Activated gamma-delta T cell (primary cell): ENCODE measurements at places on chromosomes 5 and 9.

DNA sequence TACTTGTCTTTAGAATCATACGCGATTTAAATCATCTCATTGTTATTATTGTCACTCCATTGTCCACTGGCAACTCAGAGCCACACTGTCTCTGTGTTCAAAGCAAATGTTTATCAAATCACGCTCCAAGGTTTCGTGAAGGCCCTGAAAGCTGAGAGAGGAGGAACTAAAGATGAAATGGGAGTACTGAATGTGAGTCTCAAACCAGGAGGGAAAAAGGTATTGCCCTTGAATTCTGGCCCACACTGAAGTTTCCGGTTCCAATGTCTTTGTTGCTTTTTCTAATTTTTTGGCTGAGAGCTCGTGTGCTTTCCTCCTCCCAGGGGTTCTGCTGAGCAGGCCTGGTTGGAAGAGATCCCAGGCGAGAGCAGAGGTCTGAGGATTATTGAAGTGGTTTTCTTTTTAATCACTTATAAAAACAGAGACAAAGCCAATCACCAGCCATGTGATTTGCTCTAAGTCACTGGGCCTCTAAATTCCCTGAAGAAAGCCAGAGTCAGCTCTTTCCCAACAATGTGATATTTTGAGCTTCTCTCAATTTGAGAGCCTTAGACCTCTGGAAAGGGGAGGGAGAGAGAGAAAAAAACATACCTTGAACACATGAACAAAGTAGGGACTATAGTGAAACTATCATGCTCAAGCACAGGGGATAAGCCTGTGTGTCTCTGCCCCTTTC, 420.8 kb upstream of the GRAMD2B start:
- no peak for DNase-seq

DNA sequence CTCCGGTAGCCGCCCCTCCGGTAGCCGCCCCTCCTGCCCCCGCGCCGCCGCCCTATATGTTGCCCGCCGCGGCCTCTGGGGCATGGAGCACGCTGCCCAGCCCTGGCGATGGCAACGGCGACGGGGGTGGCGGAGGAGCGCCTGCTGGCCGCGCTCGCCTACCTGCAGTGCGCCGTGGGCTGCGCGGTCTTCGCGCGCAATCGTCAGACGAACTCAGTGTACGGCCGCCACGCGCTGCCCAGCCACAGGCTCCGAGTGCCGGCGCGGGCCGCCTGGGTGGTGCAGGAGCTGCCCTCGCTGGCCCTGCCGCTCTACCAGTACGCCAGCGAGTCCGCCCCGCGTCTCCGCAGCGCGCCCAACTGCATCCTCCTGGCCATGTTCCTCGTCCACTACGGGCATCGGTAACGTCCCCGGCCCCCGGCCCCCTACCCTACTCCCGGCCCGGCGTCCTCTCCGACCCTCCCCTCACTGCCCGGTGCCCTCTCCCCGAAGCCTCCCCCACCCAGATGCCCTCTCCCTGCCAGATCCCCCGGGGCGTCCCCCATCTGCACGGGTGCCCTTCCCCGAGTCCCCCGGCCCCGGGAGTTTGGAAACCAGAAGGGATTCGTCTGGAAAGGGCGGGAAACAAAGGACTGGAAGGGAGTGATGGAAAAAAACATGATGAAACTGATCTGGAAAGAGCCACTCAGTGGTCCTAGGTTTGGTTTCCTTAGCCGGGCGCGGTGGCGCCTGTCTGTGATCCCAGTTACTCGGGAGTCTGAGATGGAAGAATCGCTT, 417 bp downstream of the SRD5A1 start:
- DNase-seq: no peak

GRCh38 chr5:54325610-54326311, 15.4 kb upstream of the ARL15 start:
- DNase-seq: no peak

- DNase-seq: no peak
Measured at GRCh38 chr9:83019246-83019645, 43.7 kb downstream of the RASEF start.

DNA sequence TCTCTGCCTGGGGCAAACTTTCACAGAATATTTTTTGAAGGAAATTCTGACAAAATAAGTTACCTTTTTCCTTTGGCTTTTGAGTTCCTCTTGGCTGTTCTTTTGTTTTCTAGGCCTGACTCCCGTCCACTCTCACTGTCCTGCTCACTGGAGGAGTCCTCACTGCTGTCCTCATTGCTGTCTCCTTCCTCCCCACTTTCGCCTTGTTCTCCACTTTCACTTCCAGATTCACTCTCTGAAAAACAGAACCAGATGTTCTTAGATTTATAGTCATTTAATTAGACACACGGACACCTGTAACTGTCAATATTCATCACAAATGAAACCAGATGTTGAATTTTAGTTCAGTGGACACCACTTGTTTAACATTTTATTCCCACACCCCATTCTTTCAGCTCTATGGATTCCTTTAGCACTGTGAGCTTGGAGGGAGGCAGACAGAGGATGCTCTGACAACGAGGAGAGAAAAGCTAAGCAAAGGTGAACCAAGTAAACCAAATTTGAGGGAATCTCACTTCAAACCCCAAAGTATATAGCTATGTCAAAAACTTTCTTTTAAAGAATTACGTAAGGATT, 180.7 kb downstream of the AP3B1 start:
- DNase-seq: no peak

GRCh38 chr5:68140763-68141162, 74.8 kb upstream of the PIK3R1 start:
- DNase-seq: no peak

GRCh38 chr5:127001621-127002296, 28.6 kb downstream of the MARCHF3 start:
- DNase-seq: no peak

DNA sequence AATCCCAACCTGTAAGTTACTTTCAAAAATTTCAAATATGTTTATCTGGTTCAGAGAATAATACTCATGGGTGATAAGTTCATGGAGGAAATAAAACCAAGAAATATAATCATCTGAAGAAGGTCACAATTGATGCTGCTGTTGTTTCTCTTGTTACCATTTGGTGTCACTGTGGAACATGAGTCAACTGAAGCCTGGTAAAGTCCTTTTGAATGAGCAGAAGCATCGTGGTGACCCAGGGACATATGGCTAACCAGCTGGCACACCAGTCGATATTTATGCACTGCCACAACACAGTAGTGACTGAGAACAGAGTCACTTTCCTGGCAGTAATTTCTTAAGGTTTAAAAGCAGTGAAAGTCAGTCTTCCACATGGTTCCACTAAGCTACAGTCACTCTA, 612.9 kb upstream of the TLE4 start:
- DNase-seq: no peak

- no peak for DNase-seq
Measured at GRCh38 chr5:168434746-168435321, 51.4 kb upstream of the RARS1 start.
